ENCODE measurements at places on chromosomes 5 and 9. TPM values are rescaled to one million over a fixed set of nuclear protein-coding genes. Genes with fewer than 3 reads are reported as not detected.
A peak's percentile ranks its signal among the peaks of the same experiment; 100 is the strongest.

DNA sequence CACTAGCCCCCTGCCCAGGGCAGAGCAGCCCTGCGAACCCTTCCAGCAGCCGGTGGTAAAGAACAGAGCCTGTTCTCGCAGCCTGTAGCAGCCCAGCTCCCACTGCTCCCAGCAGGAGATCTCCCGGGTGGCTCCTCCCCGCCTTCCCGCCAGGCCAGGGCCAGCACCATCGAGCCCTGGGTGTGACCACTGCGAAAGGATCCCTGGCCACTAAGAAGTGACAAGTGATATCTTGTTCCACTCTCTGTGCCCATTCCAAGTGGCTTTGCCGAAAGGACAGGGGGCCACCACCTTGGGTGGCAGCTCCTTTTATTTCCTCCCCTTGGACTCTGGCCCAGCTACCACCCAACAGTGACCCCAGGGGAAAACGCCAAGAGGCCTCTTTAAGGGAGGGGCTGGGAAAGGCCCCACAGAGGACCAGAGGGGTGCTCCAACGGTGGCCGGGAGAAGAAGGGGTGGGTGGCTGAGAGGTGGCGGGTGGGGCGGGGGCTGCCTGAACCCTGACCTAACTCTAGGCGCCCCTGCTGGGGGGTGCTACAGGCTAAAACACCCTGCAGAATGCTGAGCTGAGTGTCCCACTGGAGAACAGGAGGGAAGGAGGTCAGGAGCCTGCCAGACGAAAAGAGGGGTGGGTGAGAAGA lies 1.6 kb downstream of the NACC2 start:
- DNase-seq = no peak

Gene CTSV
- not detected for total RNA-seq

GRCh38 chr5:60686157-60686556 lies 13.8 kb downstream of the DEPDC1B start:
- DNase-seq = no peak

DNA sequence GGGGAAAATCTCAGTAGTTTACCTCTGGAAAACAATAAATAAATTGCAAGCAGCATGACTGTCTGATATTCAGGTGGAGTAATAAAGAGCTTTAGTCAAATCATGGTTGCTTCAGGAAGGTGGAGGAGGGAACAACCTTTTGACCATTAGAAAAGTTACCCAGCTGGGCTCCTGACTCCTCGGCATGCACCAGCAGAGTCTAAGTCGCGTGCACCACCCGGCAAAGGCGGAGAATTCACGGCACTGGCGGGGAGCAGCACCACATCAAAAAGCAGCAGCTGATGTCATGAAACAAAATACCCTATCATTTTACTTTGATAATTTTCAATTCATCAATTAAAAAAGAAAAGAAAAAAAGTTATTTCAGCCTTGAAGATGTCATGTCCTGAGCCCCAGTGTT lies 34.6 kb downstream of the EBF1 start:
- DNase-seq = no peak

Gene GRXCR2
- total RNA-seq = not detected

Gene SYNPO
- total RNA-seq = not detected

DNA sequence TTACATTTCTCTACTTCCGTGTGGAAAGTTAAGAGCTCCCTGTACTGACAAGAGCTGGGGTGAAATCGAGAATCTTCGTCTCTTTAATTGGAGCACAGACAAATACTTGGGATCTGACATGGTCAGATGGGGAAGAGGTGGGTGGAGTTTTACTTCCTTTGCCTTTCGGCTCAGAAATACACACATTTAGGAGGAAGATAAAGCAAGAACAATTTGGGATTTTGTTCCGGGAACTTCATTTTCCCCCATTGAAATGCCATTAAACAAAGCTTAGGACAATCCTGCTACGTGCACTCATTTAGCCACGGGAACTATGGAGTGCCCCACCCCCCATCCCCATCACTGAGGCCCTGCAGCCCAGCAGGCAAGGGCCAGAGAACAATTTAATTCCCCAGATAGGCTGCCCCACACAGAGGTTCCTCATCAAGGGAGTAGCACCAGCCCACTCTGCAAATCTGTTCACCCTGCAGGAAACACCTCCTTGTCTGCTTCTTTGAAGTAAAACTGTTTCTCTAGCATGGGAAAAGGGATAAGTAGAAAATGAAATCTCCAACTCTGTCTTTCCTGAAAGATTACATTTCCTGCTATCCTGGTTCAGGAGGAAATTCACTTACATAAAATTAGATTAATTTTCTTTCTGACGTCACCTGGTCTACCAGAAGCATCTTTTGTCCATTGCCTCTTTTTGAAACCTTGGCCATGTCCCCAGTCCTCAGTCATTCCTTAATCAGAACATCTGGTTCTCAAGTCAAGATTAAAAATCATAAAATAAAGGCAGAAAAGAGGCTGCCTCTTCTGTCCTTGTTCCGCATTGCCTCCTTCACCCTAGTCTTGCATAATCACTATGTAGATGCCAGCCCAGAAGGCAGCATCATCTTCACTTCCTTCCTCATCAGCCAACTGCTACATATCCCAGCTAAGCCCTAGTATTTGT lies 206.4 kb downstream of the ENC1 start:
- no peak for DNase-seq

Gene FAM153A
- total RNA-seq = 63.9 TPM

DNA sequence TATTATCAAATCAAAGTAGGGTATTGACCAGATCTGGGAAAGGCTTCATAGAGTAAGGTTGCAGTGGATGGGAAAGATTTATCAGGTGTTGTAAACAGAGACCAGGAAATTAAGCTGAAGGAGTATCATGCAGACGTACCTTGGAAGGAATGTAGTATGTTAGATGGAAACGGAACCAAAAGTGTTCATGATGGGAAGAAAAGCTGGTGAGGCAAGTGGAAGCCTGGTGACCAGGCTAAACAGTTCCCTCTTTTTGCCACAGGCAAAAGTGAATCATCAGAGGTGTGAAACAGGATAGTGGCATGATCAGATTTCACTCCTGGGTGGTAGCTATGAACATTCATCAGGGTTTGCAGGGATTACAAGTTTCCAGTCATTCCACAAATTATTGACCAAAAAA lies 780.1 kb upstream of the DMAC1 start:
- no peak for DNase-seq

DNA sequence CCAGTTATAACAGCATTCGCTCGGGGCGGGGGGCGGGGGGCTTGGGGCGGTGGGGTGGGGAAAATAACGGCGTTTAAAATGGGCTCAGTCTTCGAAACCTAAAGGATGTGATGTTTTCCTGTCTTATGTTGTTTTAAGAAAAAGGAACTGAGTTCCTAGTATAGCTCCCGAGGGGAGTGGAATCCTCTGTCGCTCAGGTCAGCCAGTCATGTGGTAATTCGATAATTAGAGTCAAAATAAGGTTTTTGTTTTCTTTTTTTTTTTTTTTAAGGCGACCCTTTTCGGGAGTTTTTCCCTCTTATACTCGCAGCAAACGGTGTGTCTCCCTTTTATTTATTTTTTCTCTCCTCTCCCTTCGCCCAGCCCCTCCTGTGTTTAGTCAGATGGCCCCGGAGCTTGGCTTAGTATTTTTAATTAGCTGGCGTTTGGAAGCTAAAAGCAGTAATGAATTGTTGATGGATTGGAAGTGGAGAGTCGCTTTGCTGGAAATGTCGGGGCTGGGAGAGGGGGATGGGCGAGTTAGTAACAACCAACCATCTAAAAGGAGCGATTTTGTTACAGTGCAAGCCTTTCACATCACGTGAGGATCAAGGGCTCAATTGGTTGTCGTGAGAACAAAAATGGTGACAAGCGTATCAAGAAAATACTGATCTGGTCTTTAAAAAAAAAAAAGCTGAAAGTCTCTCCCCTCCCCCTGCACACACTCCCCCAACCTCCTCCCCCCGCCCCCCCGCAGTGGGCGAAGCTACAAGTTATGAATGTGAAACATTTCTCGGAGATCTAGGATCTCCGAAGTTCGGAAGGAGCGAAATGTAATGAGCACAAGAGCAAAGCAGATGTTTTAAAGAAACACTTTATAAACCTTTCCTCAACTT lies 714 bp upstream of the ZNF608 start:
- DNase-seq = no peak

Gene CPLANE1
- total RNA-seq = 6.0 TPM

DNA sequence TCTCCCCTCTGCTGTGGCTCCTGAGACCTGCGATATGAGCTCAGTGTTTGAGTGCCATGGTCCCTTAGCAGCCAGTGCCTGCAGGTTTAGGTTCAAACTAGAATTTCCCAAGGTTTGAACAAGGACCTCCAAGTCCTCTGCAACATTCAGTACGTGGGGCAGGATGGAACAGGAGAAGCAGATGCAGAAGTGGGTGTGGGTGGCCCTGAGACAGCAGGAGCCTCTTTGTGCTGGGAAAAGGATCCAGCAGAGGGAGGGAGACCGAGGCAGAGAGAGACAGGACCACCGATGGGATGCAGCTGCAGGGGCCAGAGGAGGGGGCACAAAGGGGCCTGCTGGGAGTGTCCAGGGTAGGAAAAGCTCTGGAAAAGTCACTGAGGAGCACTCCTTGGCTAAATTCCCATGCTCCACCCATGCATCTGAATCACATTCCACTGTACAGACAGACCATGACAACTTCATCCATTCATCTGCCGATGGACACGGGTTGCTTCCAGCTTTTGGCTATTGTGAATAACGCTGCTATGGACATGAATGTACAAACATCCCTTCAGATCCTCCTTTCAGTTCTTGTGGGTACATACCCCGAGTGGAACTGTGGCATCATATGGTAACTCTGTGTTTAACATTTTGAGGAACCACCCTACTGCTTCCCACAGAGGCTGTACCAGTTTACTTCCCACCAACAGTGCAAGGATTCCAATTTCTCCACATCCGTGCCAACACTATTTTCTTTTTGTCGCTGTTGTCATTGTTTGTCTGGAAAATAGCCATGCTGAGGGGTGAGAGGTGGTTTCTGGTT lies 26.7 kb upstream of the SUSD3 start:
- DNase-seq = no peak

DNA sequence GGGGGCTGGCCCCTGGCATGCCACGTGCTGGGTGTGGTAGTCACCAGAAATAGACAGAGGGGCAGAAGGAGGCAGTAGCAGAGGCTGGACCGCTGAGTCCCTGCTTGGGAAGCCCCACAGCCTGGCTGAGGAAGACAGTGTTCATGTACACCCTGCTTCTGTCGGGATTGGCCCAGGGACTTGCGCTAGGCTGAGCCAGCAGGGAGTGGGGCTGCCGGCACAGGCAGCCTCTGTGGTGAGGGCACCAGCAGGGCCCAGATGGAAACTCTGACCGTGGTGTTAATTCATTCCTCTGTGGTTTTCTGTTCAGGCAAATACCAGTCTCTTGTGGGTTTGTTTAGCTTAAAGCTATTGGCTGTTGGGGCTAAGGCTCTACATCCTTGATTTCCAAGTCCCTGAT lies 108.6 kb upstream of the RAD23B start:
- no peak for DNase-seq

GRCh38 chr5:80238778-80239679 lies 16.8 kb downstream of the SERINC5 start:
- DNase-seq = no peak

GRCh38 chr5:24606971-24607370 lies 37.8 kb downstream of the CDH10 start:
- no peak for DNase-seq

- DNase-seq = no peak
Observed at GRCh38 chr5:78591972-78592700, 56.4 kb downstream of the LHFPL2 start.

- peak; percentile 10 for DNase-seq
Observed at GRCh38 chr5:177445052-177445916, 1.3 kb upstream of the PRR7 start.

GRCh38 chr5:135894276-135894675 lies 1.4 kb downstream of the IL9 start:
- no peak for DNase-seq

- DNase-seq = no peak
Observed at GRCh38 chr5:135207866-135208265, 173.8 kb upstream of the PITX1 start.

- no peak for DNase-seq
Observed at GRCh38 chr5:146213210-146213826, 9.9 kb downstream of the RBM27 start.

GRCh38 chr5:150630461-150631325 lies 9.8 kb upstream of the SYNPO start:
- no peak for DNase-seq

Gene IRF1
- total RNA-seq = 590 TPM

- no peak for DNase-seq
Observed at GRCh38 chr5:113660206-113660605, 146.7 kb downstream of the YTHDC2 start.

Gene SVEP1
- total RNA-seq = 0.08 TPM

DNA sequence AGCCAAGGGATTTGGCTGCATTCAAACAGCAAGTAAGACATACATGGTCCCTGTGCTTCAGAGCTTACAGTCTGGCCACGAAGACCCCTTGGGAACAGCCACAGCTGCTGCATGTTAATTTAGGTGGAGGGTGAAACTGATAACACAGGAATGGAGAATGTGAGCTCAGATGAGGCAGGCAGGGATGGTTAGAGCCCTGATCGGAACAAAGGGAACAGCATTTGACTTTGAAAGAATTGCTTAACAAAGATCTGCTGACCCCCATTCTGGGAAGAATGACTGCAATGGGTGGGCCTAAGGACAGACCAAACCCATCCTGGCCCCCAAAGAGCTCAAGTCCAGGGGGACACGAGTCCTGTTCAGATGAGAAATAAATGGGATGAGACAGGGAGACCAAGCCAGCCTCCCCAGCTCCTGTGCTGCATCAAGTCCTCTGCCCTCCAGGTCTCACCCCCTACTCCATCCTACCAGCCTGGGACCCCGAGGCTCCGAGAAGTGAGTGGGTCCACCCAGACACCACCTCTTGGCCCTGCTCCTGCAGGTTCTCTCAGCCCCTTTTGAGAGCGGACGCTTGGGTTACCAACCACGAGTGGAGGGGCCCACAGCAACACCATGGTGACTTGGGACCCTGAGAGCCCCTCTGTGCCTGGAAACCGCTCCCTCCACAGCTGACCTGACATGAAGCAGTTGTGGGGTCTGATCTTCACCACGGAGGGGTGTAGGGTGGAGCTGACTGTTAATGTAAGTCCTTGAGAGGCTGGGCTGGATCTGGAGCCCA lies 50.8 kb downstream of the OLFM1 start:
- no peak for DNase-seq

Gene SLC28A3
- not detected for total RNA-seq

GRCh38 chr9:99222416-99223270 lies 561 bp downstream of the SEC61B start:
- DNase-seq = no peak

GRCh38 chr5:52840277-52841050 lies 52.7 kb downstream of the ITGA1 start:
- DNase-seq = no peak

DNA sequence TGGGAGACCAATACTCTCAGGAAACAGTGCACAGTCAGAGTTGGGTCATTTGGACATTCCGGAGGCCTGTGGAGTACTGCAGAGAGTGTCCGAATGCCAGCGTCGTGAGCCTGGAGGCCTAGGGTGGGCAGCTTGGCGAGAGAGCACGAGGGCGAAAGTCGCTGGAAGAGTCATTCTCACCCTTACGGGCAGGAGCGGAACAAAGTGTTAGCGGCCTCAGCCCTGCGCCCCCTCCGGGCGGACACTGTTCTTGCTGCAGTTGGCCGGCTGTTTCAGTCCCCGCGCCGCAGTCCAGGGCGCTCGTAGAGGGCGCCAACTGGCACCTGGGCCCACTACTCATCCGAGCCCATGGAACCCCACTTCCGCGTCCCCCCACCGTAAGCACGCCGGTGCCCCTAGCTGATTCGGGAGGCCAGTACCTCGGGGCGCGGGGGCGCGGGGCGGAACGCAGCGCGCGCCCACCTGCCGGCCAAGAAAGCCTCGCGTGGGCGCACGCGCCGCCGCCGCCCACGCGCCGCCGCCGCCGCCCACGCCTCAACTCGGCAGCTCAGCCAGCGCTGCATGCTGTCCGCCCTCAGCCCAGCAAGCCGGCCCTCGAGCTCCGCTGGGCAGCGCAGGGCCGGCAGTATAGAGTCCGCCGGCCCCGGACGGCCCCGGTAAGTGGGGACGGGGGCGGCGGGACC lies 99.7 kb upstream of the CCL21 start:
- DNase-seq = no peak

Data from T-helper 17 cell (primary cell).